ENCODE measurements at places on chromosomes 7 and 10.

DNA sequence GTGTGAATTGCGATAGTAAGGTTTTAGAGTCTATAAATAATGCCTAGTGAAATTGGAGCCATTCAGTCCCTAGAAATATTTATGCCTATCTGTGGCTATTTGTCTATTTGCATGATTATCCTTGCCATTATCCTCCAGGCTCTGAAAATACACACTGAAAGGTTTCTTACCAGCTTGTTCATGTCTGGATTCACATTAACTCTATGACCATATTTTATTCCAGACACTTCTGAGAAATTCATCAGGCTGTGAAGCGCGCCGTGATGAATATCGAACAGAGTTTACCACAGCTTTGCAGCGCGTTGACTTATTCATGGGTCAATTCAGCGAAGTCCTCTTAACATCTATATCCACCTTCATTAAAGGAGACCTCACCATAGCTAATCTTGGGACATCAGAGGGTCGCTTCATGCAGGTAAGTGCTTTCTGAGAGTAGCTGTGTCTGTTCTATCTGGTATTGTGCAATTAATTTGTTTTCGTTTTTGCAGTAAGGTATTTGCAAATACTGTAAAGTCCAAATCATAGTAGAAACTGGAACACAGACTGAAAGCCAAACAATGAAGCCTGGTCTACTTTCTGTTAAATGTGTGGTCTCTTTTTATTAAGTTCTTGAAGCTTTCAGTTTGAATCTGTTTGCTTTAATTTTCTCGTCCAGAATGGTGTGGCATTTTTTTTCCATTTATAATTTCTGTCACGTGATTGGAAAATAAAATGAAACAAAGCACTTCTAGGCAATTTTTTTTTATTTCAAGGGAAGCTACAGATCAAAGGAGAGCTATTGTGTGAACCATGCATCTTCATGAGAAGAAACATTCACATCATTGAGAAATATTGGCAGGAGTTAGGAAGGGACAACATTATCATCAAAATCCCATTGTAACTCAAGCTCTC lies 59.7 kb downstream of the MET start:
- H3K27me3 ChIP-seq, result peaks cover 12% of the 10 kb centered on the region
- no peaks in the 10 kb centered on the region for H3K4me1 ChIP-seq
- no peak for DNase-seq
- no peak overlapping the region for H3K27ac ChIP-seq

- H3K27ac ChIP-seq, result no peak overlapping the region
- H3K36me3 ChIP-seq, result no peaks in the 10 kb centered on the region
- H3K27me3 ChIP-seq, result no peaks in the 10 kb centered on the region
- DNase-seq, result no peak
- H3K4me1 ChIP-seq, result no peaks in the 10 kb centered on the region
Observed at GRCh38 chr10:43923328-43923727, 274.6 kb upstream of the ZNF32 start.

- DNase-seq, result no peak
- H3K4me3 ChIP-seq, result no peak overlapping the region
- H3K4me1 ChIP-seq, result no peaks in the 10 kb centered on the region
- H3K27ac ChIP-seq, result no peak overlapping the region
- no peaks in the 10 kb centered on the region for H3K36me3 ChIP-seq
Observed at GRCh38 chr10:126687121-126687606, 16.7 kb upstream of the C10orf90 start.

GRCh38 chr10:118458957-118459641 lies 117.0 kb upstream of the FAM204A start:
- H3K36me3 ChIP-seq, result no peaks in the 10 kb centered on the region
- H3K27ac ChIP-seq, result no peak overlapping the region
- H3K4me3 ChIP-seq, result peak overlapping the region; percentile 27
- H3K4me1 ChIP-seq, result peaks cover 7% of the 10 kb centered on the region
- H3K27me3 ChIP-seq, result peaks cover 42% of the 10 kb centered on the region
- DNase-seq, result no peak

DNA sequence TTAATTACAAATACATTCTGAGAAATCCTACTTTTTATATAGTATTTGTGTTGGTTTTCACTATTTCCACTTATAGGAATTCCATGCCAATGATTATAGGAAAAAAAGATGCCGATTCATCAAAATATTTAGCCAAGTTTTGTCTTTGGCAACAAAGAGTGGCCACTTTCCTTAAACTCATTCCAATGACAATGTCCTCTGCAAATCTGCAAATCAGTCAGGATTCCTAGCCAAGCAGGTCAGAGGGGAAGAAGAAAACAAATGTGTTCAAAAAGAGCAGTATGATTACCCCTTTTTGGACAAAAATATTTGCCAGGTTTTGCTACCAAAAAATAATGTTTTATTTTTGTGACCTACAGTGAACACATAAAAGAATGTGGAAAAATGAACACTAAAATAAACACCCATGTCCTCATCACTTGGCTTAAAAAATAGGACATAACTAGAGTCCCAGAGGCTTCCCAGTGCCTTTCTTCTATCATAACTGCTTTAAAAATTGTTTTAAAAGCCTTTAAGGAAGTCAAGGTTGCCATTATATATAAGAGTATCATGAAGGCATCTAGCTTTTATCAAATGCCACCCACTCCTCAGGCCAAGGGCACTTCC lies 125.9 kb downstream of the ADAM12 start:
- H3K36me3 ChIP-seq, result no peaks in the 10 kb centered on the region
- no peak for DNase-seq
- no peak overlapping the region for H3K4me3 ChIP-seq
- H3K27ac ChIP-seq, result no peak overlapping the region

DNA sequence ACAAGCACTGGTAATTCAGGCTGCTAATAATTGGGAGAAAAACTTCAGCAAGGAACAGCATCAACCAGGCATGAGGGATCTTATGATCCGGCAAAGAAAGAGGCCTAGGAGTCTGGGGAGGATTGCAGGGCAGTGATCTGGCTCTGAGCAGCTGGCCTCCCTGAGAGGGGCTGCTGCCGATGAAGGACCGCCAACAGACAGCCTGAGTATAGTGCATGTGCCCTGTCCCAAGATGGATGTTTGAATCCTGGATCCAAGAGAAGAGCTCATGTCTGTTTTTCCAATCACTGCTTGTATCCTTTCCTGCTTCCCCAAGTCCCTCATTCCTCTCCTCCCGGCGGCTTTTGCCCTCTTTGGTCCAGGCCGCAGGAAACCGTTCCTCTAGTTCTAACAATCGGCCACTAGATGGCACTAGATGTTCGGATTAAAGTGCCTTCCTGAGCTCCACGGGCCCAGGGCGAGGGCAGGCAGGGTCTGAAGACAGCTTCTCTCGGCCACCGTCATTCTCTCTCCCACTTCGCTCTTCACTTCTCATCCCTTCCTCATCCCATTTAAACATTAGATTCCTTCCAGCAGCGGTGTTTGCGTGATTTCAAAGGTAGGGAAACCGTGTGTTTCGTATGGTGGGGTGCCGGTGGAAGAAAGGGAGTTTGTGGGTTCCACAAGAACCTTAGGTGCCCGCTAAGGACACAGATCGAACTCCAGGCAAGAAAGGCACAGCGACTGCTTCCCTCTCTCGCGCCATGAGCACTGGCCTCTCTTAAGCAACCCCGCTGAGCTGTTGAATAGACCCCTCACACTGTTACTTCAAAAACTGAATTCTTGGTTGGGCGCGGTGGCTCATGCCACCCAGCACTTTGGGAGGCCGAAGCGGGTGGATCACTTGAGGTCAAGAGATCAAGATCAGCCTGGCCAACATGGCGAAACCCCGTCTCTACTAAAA lies 82.4 kb downstream of the ADCYAP1R1 start:
- no peak overlapping the region for H3K4me3 ChIP-seq
- H3K27ac ChIP-seq, result no peak overlapping the region
- DNase-seq, result peak; percentile 46
- peaks cover 4% of the 10 kb centered on the region for H3K4me1 ChIP-seq
- no peaks in the 10 kb centered on the region for H3K36me3 ChIP-seq

DNA sequence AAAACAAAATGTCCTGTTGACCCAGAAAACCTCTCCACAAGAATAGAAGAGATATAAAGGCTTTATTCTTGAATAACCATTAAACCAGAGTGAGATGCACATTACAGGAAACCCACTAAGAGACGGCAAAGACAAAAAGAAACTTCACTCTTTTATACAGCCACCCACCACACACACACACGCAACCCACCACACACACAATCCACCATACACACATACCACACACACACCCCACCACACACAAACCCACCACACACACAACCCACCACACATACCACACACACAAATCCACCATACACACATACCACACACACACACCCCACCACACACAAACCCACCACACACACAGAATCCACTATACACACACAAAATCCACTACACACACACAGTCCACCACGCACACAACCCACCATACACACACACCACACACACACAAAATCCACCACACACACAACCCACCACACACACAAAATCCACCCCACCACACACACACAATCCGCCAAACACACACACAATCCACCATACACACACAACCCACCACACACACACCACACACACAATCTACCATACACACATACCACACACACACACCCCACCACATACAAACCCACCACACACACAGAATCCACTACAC lies 9.5 kb upstream of the REPIN1 start:
- H3K27ac ChIP-seq, result peak overlapping the region; percentile 30
- no peak overlapping the region for H3K4me3 ChIP-seq
- H3K4me1 ChIP-seq, result peaks cover 45% of the 10 kb centered on the region
- no peaks in the 10 kb centered on the region for H3K36me3 ChIP-seq

- H3K27ac ChIP-seq, result no peak overlapping the region
- no peak overlapping the region for H3K4me3 ChIP-seq
Observed at GRCh38 chr10:97522071-97522470, 23.3 kb downstream of the UBTD1 start.

DNA sequence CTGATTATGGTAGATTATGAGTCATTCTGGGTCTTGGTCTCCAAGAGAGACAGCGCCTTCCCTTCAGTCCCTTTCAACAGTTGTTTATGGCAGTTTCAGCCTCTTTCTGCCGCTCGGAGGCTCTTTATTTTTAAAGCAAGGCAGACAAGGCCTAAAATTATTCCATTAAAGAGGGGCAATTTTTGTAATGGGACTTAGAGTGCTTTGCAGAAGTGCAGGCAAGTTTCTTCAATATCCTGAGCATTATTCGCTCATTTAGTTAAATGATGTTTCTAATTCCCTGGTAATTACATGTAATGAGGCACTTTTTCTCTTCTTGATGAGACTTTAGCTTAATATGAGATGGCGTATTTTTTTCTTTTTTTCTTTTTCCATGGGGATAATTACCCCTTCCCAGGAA lies 33.6 kb downstream of the BUB3 start:
- no peaks in the 10 kb centered on the region for H3K27me3 ChIP-seq
- no peak overlapping the region for H3K4me3 ChIP-seq
- DNase-seq, result no peak
- no peak overlapping the region for H3K27ac ChIP-seq
- H3K36me3 ChIP-seq, result peaks cover 91% of the 10 kb centered on the region
- no peaks in the 10 kb centered on the region for H3K4me1 ChIP-seq
